T-cell (primary cell): ENCODE measurements at places on chromosomes 7 and 10. TPM values are rescaled to one million over a fixed set of nuclear protein-coding genes. Genes with fewer than 3 reads are reported as not detected.

DNA sequence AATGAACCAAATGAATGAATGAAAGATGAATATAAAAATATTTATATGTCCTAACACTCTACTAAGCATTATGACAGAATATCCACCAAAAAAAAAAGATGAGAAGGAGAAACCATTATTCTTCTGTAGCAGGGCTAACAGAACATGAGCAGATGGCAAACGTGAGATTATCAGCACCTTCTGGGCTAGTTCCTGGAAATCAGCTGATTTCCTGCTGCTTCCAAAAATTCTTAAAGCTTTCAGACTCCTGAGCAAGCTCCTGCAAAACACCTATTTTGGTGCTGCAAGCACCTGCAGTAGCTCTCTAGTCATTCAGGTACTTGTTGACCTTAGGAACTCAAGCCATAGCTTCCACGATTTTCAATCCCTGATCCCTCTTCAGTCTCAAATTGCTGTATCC is 51.8 kb downstream of the NPSR1 start:
- no peaks in the 10 kb centered on the region for H3K4me1 ChIP-seq
- no peak overlapping the region for H3K27ac ChIP-seq
- H3K27me3 ChIP-seq, result no peaks in the 10 kb centered on the region
- H3K4me3 ChIP-seq, result no peak overlapping the region
- DNase-seq, result no peak

GRCh38 chr7:130022115-130022514 is 29.1 kb downstream of the ZC3HC1 start:
- no peaks in the 10 kb centered on the region for H3K27me3 ChIP-seq
- H3K4me3 ChIP-seq, result no peak overlapping the region

DNA sequence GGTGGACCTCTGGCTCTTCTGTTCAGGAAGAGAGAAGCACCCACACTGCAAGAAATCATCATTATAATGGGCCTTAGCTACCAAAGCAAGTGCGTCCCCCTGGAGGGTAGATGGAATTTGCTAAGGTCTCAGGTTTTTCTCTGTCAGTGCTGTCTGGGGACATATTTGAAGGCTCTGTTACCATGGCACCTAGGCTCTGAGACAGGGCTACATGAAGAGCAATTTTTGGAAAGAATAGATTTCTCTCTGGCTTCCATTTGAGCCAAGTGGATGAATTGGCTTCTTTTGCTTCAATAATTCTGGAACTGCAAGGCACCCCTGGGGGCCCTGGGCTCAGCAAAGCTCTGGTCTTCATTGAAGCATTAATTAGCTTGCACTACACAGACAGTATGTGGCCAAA is 349.1 kb upstream of the GALNT17 start:
- H3K4me3 ChIP-seq, result no peak overlapping the region
- no peak for DNase-seq
- peaks cover 21% of the 10 kb centered on the region for H3K4me1 ChIP-seq
- H3K27ac ChIP-seq, result no peak overlapping the region
- H3K27me3 ChIP-seq, result no peaks in the 10 kb centered on the region

DNA sequence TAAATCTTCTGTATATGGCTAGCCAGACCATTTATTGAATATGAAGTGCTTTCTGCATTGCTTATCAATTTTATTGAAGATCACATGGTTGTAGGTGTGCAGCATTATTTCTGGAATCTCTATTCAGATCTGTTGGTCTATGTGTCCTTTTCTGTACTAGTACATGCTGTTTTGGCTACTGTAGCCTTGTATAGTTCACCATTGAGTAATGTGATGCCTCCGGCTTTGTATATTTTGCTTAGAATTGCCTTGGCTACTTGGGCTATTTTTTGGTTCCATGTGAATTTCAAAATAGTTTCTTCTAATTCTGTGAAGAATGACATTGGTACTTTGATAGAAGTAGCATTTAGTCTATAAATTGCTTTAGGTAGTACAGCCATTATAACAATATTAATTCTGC is 1187.2 kb downstream of the XPNPEP1 start:
- no peak overlapping the region for H3K27ac ChIP-seq
- H3K27me3 ChIP-seq, result no peaks in the 10 kb centered on the region
- DNase-seq, result no peak
- no peak overlapping the region for H3K4me3 ChIP-seq
- no peaks in the 10 kb centered on the region for H3K36me3 ChIP-seq

GRCh38 chr10:78544423-78545090 is 510.9 kb downstream of the RPS24 start:
- peaks cover 2% of the 10 kb centered on the region for H3K4me1 ChIP-seq
- H3K27ac ChIP-seq, result no peak overlapping the region
- H3K4me3 ChIP-seq, result no peak overlapping the region
- no peaks in the 10 kb centered on the region for H3K27me3 ChIP-seq
- DNase-seq, result no peak
- no peaks in the 10 kb centered on the region for H3K36me3 ChIP-seq

DNA sequence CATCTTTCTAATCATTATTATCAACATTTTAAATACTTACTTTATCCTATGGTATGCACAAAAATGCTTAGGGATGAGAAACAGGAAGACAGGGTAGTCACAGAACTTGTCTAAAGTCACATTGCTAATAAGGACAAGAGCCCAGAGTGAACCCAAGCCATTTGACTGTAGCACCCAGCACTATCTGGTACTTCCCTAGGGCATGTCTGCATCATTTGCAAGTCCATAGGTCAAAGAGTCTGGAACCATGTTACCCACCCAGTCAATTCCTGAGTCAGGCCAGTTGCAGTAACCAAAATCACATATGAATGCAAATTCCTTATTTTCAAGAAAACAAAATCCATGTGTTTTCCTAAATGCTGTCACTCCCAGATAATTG is 19.1 kb downstream of the ASAH2 start:
- no peak overlapping the region for H3K27ac ChIP-seq
- no peaks in the 10 kb centered on the region for H3K4me1 ChIP-seq
- H3K36me3 ChIP-seq, result no peaks in the 10 kb centered on the region

MDFIC gene
- 56.3 TPM for total RNA-seq

SH2D4B gene
- total RNA-seq, result 0.15 TPM

GRM8 gene
- not detected for total RNA-seq

DIP2C gene
- total RNA-seq, result 2.7 TPM

CCDC146 gene
- total RNA-seq, result 14.1 TPM
